ENCODE measurements at places on chromosomes 12 and 14.

DNA sequence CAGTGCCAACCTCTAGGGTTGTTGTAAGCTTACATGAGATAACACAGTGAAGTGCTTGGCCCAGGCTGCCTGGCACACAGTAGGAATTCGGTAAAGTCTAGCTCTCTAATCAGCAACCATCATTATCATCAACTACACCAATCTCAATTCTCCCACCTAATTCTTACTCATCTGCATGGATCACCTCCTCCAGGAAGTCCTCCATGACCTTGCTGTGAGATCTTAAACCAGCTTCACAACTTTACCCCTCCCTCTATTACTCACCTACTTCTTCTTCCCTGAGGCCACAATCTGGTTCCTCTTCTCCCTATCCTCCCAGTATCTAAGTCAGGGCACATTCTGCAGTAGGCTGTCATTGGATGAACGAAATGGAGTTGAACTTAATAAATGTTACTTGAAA lies 67.3 kb downstream of the GSC start:
- no peak for DNase-seq

GRCh38 chr12:18476861-18477260 lies 215.5 kb downstream of the PIK3C2G start:
- DNase-seq, result no peak

GRCh38 chr12:65528127-65528526 lies 249.6 kb downstream of the MSRB3 start:
- no peak for DNase-seq

DNA sequence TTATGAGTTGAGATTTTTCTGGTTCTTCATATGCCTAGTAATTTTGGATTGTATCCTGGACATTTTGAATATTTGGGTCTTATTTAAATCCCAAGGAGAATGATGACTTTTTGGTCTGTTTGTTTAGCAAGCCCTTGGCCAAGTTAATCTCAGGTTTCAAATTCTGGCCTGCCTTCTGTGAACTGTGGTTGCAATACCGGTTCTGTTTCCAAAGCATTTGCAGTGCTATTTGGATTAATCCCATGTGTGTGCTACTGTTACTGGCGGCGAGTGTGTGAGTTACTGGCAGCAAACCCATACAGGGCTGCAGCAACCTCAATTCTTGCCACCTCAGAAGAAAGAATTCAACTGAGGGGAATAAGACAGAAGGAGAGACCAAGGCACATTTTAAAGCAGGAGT lies 51.1 kb downstream of the TMEM260 start:
- no peak for DNase-seq

DNA sequence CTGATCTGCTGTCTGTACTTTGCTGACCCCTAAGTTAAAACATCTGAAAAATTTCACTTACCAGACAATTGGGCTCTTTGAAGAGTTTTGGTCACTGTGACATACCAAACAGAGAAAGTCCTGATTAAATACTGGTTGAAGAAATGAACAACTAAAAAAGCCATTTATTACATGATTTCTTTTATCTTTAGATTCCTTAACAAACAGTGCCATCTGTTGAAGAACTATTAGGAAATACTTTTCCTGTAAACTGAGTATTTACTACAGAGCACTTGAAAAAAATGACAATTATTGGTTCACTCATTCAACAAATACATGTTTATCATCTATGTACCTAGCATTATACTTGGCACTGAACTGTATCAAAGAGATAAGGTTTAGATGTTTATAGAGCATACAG lies 6.5 kb upstream of the WASHC4 start:
- no peak for DNase-seq

DNA sequence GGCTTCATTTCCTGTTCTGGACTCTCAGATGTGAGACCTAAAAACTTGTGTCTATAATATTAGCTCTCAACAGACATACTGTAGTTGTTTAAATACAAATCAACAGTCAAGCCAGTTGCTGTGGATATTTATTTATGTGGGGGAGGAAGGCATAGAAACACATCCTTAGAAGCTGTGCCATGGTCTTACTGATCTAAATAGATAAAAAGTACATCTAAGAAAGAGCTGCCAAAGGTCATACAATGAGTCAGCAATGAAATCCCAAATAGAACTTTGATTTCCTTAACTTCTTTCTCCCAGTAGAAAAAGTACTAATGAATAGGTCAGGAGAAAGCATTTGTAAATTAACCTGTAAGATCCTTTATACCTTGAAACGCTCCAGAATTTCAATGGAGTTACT lies 185.1 kb downstream of the AKAP6 start:
- no peak for DNase-seq

DNA sequence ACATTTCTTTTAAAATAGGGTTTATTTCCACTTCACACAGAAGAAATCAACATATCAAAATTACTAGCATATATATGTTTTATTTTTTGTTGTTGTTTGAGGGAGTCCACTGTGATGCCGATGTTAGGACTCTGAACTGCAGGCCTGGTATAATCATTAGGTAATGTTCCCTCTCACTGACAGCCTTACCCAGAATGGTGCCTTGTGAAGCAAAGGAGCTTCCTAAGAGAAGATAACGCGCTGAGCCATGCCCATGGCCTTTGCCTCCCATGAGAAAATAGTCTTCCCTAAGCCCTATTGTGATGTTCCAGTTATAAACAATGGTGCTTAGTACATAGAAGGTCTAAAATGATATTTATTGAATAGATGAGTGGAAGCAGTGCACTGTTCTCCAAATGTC lies 12.0 kb downstream of the GNG2 start:
- DNase-seq, result no peak

DNA sequence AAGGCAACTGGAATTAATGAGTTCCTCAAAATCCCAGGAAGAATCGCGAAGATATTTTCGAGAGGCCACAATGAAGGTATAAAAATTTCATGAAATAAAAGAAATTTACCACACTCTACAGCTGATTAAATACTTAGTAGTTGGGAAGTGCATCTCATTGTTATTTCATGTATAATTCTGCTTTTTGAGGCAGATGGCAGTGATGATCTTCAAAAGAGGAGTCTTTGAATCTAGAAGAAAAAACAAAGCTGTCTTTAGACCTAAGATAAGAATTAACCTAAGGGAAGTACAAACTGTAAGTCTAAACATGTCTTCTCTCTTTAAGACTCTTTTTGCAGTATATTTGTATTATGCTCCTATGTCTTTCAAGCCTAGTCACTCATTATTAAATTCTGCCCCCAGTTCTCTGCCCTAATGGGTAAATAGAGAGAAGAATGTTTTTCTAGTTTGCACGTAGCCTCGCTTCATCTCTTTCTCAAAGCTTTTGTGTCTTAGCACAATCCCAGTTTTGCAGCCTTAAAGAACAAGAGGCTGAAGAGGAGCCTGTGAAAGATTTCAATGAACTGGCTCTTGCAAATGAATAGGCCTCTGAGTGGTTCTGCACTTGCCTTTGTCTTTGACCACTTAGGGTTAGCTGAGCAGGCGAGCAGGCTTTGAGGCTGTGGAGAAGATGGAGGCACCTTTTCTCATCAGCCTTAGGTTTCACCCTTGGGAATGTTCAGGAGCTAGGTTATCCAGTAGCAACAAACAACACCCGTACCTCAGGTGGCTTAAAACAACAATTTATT lies 32.7 kb downstream of the CFAP54 start:
- DNase-seq, result no peak

DNA sequence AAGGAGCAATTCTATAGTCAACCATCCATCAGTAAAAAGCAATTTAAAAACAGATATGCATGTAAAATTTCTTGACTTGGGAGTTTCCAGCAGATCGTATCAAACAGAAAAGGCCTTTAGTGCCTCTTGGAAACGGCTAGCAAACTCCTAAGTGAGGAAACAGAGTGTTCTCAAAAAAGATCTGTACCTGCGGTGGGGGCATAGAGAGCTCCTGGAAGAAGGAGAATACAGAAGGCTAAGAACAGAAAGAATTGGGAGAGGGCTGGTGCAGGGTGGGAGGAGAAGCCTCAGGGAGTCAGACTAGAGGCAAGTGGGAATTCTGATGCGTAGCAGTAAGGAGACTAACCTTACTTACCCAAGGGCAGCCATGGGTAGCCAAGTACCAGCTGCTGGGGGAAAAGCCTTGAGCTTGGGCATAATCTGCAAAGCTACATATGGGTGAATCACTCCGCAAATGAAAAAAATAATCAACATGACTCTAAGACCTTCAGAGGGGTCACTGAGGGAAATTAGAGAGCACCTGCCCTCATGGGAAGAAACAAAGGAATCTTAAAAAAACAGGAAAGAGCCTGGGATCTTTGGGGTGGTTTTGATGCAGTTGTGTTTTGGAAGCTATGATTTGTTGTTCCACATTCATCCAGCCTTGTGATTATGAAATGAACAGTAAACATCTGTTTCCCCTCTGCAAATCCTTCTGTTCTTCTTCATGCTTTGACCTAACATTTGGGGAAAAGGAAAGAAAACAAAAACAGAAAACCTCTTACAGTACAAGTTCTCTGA lies 10.4 kb downstream of the RHOJ start:
- DNase-seq, result no peak

- DNase-seq, result no peak
Measured at GRCh38 chr12:117279606-117280005, 81.8 kb downstream of the NOS1 start.

- DNase-seq, result no peak
Measured at GRCh38 chr12:80352474-80352873, 91.6 kb upstream of the PTPRQ start.

- no peak for DNase-seq
Measured at GRCh38 chr12:49138587-49138986, 7.4 kb upstream of the TUBA1B start.

DNA sequence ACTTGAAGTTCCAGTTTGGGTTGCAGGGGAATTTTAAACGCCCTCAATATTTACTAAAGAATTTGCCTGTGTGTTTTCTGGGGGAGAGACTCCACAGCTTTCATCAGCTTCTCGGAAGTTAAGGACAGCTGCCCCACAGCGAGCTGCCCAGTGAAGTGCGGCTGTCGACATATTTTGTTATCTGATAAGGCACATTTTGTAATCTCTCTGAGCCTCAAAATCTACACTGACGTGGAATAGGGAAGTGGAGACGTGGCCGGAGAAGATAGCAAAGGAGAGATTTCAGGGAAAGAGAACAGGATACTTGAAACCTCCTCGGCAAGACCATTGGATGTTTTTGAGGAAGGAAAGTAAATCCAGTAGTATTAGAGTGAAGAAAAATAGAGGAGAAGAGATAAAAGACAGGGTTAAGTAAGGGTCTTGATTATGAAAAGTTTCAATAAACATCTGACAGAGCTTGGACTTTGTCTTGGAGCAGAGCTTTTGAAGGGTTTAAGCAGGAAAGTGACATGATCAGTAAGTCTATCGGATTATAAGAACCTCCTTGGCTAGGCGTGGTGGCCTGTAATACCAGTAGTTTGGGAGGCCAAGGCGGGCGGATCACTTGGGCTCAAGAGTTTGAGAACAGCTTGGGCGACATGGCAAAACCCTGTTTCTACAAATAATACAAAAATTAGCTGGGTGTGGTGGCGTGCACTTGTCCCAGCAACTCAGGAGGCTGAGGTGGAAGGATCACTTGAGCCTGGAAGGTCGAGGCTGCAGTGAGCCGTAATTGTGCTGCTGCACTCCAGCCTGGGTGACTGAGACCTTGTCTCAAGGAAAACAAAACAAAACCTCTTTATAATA lies 1.1 kb downstream of the POLR3B start:
- DNase-seq, result peak; percentile 66

DNA sequence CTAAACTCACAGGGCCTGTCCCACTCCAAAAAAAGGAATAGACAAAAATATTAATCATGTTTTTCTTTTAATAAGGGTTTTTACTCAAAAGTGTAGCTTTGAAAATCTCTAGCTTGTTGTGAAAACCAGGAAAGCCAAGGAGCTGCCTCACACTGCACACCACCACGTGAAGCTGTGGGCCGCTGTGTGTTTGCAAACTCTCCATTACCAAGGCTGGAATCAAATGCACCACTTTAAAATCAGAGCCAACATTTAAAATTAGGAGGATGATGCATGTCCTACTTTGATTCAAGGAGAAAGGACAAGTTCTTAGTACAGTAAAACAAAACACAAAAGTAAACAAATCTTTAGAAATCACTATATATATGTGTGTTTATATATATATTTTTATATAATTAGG lies 83.0 kb downstream of the SETD3 start:
- DNase-seq, result no peak

DNA sequence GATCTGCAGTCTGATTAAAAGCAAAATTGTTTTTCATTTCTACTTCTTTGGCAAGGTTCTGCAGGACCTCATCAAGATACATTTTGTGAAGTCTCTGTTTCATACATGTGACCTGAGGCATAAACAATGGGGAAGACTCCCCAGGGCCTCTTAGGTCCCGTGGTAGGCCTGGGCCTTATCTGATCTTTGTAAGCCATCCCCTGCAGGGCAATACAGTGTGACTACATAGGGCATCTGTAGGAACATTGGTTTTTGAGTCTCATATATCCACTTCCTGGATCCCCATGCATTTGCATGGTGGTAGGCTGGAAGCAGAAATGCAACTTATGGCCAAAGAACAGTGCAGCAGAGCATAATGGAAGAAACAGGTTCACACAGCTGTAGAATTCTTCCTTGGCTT lies 6.0 kb downstream of the FAR2 start:
- no peak for DNase-seq

DNA sequence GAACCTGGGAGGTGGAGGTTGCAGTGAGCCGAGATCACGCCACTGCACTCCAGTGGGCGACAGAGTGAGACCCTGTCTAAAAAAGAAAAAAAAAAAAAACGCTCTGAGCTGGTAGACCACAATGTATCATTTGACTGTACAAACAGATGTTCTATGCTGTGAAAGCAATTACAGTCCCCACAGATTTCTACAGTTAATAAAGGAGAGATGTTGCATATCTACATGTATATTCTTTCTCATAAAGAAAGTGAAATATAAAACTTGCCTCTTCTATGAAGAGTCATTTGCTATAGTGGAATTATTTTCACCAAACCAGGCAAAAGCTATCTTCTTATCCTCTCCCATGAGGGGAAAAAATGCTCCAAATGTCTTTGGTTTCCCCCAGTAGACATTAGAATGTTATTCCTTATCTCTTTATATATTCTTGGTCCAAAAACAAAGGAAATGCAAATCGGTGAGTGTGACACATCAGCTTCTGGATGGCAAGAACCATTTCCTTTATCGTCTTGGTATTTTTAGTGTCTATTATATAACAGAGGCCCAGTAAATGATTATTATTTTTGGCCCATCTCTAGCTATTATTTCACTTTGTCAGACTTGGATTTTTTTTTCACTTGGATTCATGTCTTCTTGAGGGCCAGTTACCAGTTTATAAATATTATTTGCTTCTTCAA lies 230.4 kb downstream of the SSPN start:
- DNase-seq, result no peak

DNA sequence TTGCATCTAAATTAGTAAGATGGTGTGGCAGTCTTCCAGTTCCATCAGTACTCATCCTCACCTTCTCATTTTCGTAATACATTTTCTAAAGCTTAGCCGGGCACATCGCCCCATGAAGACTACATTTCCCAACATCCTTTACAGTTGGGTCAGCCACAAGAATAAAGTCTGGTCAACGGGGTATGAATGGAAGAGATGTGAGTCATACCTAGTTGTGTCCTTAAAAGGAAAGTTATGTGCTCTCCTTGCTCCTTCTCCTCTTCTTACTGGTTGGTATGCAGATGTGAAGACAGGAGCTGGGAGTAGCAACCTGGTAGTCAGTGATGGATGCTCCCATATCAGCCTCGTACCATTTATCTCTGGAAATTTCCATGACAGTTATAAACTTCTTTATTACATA lies 35.9 kb upstream of the EGLN3 start:
- DNase-seq, result no peak

- no peak for DNase-seq
Measured at GRCh38 chr12:123763093-123763492, 992 bp downstream of the DNAH10 start.

Data from HuH-7 (cell line).